ENCODE measurements at places on chromosomes 11 and 22.

GRCh38 chr11:119788096-119788883 is 59.3 kb upstream of the NECTIN1 start:
- no peak for DNase-seq

GRCh38 chr11:95556342-95557163 is 233.0 kb downstream of the FAM76B start:
- DNase-seq: no peak

DNA sequence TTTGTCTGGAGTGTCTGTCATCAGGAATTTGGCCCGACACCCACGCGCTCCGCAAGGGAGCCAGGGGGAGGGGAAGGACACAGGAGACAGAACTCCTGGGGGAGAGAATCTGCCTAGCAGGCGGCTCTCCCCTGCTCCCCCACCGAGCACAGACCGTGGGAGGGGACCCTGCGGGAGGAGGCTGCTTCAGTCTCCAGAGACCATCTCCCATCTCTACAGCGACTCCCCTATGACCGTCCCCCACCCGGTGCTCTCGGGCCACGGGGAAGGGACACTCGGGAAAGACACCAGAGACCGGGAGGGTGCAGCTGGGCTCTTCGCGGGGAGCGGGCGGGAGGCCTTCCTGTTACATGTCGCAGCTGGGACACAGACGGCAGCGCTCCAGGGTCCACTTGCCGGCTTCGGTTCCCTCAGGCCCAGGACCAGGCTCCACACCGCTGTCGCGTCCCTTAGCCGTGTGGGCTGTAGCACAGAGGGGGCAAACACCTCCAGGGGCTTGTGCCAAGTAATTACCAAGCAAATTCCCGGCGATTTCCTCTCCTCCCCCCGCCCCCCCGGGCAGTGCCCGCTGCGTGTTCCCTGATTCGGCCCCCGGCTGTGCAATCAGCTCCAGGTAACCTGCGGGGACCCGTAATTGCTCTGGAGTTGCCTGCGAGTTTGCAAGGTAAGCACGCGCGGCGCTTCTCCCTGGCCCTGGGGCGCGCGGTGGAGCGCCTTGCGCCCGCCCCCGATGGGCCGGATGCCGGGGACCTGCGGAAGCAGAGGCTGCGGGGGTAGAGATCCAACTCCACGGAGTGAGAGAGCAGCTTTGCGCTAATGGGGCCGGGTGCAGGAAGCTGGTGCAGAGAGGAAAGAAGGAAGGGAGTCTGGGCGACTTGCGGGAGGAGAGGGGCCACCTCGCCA is 155.1 kb upstream of the CADM1 start:
- DNase-seq: no peak

DNA sequence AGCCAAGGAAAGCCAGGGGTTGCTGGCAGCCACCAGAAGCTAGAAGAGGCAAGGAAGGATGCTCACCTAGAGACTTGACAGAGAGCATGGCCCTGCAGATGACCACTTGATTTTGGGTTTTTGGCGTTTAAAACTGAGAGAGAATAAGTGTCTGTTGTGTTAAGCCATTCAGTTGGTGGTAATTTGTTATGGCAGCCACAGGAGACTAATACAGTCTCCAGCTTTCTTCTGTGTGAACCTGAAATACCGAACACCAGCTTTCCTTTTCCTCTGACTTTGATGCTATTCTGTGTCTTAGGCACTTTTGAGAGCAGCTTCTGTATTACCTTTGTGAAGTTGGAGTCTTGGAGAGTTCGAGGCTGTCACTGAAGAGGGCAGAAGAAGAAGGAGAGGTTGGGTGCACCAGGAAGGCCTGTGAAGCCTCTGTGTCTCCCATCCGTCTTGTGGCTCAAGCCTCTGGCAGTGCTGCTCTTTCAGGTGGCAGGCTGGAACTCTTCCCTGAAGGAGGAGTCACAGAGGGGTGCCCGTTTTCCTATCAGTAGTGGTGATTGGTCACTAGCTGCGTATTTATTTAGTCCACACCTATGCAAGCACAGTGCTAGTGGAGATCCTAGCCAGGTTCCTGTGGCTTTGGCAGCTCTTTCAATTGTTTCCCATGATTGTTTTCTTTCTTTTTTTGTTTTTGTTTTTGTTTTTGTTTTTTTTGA is 2.5 kb downstream of the TBC1D22A start:
- DNase-seq: no peak

DNA sequence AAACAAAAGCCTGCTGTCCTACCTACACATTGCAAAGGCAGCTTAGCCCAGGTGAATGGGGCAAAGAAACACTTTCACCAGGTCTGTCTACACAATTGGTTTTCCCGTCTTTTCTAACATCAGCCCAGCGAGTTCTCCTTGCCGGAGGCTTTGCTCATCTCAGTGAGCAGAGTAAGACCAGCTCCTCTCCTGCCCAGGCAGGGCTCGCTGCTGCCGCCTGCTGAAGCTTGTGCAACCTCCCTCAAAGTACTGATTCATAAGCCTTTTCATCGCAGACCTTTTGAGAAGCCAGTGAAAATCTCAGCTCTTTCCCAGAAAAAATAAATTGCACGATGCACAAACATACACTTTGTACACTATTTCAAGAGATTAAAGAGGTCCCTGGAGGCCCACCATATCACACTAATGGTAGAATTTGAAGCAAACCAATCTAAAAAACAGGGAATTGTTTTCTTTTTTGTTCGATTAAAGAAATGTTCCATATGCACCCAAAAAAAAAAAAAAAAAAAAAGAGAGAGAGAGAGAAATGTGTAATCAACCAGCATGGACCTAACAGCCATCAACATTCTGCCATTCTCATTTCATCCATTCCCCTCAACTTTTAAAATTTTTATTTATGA is 328.1 kb upstream of the MPPED2 start:
- no peak for DNase-seq

- DNase-seq: no peak
Observed at GRCh38 chr11:41920374-41920773, 460.9 kb upstream of the LRRC4C start.

DNA sequence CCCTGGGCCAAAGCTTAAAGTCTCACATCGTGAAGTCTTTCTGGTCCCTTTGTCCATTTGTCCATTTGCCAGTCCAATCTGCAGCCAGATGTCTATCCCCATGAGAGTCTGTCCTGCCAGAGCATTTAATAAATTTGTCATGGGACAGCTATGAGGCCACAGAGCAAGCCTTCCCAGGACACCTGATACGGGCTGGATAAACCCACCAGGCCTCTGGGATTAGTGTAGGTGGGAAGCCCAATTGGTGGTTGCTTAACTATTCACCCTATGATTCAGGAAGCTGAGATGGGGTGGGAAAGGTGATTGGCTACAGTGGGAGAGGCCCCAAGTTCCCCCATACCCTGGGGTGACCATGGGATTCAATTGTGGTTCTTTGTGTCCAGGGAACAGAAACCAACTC is 39.9 kb downstream of the MYEOV start:
- no peak for DNase-seq

- no peak for DNase-seq
Observed at GRCh38 chr11:93648158-93648557, 13.3 kb upstream of the CEP295 start.

DNA sequence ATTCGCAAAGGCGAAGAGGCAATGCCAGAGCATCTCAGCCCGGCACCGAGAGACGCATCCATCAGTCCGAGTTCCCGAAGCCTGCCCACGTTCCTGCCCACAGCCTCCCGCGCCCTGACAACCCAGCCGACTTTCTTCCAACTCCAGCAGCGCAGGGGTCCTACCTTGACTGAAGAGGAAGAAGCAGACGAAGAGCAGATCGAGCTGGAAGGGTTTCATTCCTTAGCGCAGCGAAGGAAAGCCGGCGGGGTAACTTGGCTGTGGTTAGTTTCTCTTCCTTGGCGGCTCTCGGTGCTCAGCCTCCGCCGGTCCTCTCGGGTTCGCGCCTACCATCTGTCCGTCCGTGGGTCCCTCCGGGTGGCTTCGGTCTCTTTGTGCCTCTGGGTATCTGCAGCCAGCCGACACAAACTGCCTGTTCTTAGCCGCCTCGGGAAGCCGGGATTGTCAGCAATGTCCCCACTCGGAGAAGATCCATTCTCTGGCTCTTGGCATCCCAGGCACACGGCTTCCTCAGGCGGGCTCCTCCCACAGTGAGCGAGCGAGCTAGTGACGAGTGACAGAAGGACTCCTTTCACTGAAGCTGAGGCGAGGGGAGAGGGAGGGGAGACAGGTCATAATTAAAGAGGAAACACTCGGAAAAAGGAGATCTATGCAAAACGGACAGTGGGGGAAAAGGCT is at the start of gene KIRREL3:
Gene KIRREL3, minus strand, starts transcription at position 480 of the 678 bp plus-strand sequence.
- no peak for DNase-seq

- DNase-seq: no peak
Observed at GRCh38 chr11:124725719-124726105, 14.0 kb upstream of the NRGN start.

DNA sequence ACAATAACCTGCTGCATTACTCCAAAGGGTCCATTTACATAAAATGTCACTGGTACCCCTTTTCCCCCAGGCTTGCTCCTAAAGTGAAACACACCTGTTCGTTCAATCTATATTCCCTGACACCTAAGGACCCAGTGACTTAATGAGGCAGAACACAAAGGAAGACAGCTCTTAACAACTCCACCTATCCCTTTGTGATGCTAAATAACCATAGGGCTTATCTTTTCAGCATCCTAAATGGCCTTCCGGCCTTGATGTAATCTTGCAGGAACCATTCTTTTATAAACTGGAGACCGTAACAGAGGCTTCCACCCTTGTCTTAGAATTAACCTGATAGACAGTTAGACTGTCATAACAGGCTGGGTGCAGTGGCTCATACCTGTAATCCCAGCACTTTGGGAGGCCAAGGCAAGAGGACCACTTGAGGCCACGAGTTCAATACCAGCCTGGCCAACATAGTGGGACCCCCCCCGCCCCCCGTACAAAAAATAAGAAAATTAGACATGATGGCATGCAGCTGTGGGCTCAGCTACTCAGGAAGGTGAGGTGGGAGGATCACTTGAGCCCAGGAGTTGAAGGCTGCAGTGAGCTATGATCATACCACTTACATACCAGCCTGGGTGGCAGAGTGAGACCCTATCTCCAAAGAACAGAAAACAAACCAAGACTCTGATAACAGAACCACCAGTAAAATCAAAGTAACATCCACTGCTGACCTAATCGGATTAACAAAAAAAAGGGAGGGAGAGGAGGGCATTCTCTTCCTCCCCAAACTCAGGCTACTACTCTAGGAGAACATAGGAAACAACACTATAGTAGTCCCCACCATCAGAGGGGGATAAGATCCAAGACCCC is 5.1 kb downstream of the CHEK2 start:
- DNase-seq: no peak

DNA sequence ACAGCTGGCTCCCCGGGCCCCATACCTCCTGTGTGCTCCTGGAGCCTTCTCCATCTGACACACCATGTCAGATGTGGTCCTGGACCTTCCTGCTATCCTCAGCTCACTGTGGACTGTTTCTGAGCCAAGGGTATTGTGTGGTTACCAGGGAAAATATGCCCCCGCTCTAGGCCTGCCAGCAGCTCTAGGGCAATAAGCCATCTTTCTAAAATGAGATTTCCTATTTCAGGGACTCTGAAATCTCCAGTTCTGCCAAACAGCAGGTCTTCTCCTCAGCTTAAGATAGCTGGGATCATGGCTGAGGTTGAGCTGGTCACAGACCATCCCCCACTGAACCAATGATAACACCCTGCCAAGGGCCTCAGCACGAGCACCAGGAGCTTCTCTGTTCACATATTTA is 227.6 kb downstream of the ST3GAL4 start:
- no peak for DNase-seq

DNA sequence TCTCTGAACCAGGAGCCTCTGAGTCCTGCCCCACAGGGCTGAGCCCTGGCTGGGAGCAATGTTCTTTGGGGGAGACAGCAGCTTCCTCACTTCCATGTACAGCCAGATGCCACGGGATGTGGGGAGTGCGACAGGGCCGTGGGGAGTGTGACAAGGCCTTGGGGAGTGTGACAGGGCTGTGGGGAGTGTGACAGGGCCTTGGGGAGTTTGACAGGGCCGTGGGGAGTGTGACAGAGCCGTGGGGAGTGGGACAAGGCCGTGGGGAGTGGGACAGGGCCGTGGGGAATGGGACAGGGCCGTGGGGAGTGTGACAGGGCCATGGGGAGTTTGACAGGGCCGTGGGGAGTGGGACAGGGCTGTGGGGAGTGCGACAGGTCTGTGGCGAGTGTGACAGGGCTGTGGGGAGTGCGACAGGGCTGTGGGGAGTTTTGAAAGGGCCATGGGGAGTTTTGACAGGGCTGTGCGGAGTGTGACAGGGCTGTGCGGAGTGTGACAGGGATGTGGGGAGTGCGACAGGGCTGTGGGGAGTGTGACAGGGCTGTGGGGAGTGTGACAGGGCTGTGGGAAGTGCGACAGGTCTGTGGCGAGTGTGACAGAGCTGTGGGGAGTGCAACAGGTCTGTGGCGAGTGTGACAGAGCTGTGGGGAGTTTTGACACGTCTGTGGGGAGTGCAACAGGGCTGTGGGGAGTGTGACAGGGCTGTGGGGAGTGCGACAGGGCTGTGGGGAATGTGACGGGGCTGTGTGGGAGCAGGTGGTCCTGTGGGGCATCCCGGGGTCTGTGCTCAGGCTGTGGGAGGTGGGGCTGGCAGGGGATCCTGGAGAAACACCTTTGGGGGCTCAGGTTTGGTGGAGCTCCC is 6.6 kb upstream of the KRTAP5-6 start:
- DNase-seq: no peak

DNA sequence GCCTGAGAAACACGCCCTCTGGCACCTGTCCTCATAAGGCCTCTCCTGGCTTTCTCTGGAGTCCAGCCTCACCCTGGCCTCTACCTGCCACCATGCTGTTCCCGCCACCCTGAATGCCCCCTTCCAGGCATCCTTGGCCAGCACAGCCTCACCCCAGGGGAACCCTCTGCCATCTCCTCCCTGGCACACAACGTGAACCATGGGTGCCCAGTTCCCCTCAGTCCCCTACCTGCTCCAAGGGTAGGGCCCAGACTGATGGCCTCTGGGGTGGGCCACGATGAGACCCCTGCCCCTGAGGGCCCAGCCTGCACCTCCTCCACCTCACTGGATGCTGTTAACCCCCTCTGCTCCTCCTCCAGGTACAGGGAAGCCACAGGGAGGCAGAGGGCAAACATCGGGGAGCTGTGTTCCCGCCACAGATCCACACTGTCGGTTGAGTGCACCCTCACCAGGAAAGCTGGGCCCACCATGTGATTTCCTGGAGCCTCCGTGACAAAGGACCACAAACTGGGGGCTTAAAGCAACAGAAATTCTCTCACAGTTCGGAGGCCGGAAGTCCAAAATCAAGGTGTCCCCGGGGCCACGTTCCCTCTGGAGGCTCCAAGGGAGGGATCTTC is 169.6 kb downstream of the BRD1 start:
- DNase-seq: no peak

Measured in HS-5 (cell line).